ENCODE measurements at places on chromosomes 3 and 15.

DNA sequence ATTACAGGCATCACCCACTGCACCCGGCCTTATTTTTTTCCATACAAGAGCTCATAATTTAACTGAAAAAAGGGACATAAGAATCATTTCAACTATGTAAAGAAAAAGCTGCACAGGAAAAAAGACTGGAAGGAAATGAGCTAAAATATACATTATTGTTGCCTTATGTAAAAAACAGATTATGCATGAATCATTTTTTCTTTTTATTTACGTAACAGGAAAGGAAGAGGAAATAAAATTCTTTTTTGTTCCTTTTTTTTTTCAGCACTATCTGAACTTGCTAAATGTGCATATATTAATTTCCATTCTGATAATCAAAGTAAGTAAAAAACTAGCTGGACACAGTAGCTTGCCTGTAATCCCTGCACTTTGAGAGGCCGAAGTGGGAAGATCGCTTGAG lies 12.1 kb downstream of the KIF9 start:
- DNase-seq: no peak

- no peak for DNase-seq
Measured at GRCh38 chr3:129593595-129594339, 12.7 kb downstream of the PLXND1 start.

DNA sequence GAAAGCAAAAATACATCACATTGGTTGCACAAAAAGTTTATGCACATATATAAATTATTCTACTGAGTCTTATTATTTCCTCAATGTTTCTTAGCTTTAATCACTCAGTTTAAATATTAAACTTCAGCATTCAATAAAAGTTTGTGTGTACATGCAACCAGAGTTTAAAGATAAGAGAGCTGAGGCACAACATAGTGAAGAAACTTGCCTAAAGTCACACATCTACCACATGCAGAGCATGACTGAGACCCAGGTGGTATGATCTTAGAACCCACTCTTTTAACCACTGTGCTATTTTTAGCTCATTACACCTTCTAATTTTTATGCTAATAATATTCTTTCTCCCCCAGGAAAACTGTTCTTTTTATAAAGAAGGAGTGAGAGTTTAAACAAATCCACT lies 96.1 kb upstream of the GOLIM4 start:
- no peak for DNase-seq

- DNase-seq: no peak
Measured at GRCh38 chr15:62483814-62484213, 318.7 kb upstream of the C2CD4B start.

DNA sequence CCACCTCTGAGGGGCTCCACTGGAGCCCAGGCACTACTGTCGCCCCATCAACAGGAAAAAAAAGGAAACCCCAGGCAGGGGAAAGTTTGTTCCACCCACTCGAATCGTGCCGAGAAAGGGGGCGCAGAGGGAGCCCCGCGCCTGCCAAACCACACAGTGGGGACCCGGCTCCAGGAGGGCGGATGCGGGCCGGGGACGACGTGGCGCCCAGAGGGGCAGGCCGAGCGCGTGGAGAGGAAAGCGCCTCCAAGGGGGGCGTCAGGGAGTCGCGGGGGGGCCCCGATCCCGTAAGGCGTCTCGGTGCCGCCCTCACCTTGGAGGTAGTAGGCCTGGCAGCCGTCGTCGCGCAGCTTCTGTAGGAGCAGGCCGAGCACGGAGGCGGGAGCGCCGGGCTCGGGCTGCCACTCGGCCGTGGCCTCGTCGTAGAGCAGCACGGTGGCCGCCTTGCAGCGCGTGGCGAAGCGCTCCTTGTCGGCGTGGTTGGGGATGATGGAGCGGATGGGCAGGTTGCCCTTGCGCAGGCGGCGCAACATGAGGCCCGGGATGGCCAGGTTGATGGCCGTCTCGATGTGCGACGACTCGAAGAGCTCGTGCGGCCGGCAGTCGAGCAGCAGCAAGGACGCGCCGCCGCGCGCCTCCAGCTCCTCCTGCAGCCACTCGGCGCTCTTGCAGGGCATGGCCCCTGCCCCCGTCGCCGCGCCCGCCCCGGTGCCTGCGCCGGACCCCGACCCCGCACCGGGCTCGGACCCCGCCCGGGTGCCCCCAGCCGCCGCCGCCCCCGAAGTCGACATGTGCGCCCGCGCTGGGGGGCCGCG lies 627 bp downstream of the DUSP7 start:
- peak; percentile 41 for DNase-seq

DNA sequence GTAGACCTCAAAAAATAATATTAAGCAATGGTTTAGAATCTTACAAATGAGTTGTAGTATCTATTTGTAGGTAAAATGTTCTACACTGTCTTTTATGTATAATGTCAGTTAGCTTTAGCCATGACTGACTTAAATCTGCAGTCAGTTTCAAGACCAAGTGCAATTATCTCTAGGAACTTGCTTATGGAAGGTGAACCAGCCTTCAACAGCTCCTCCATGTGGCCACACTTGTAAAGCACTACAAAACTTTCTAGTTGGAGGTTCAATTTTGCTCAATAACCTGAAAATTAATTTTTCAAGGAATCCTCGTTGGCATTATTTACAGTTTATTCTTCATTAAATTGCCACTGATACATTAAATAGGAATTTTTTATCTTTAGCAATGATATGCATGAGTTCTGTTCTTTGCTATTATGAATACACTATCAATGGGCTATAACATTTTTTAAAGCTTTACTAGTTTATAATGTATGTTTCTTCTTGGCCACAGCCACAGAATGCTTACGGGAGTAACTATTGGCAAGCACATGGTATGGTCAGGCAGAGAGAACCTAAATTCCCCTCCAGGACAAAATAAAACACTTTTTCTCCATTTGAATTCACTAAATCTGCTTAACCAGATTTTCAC lies 315.3 kb upstream of the UBE2E2 start:
- DNase-seq: peak; percentile 4

DNA sequence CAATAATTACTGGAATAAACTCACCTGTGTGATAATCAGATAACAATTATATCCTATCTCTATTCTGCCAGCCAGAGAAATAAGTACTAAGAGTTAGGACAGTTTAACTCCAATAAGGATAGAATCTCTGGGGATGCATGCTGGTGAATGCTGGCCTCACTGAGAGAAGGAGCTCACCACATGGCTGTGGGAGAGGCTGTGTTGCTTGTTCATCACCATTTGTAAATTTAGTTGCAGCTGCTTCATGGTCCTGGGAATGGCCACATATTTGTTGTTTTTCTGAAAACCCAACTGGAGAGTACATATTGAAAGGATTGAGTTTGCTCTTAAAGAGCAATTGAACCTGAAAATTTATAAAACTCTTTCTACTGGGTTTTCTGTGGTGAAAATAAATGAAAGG lies 207.3 kb downstream of the NECTIN3 start:
- no peak for DNase-seq
